Mucosa of descending colon (tissue), 3 donors: ENCODE measurements at places on chromosomes 13 and 19. TPM values are rescaled to one million over a fixed set of nuclear protein-coding genes. Genes with fewer than 3 reads are reported as not detected.
A peak's percentile ranks its signal among the peaks of the same experiment; 100 is the strongest.

GRCh38 chr19:8486661-8487136 lies 15.7 kb downstream of the PRAM1 start:
- DNase-seq, result no peak

Gene CSNK1A1L
- total RNA-seq, result not detected

Gene UBE2S
- total RNA-seq, result 14.0 TPM

DNA sequence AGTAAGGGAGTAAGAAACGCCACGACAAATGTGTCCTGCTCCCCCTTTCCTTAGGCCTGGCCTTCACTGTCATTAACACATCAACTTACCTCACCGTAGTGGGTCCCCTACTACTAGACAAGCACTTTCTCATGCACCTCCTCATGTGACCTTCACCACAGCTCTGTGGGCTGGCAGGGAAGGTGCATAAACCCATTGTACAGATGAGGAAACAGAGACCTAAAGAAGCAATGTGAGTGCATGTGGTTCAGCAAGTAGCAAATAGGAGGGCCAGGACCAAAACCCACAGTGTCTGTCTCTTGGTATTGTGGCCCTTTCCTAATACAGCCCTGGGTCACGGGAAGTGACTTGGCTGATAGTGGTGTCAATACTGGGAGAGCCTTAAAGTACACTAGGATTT lies 5.3 kb downstream of the CCDC70 start:
- no peak for DNase-seq

Gene ZNF682
- total RNA-seq, result 4.7 TPM

GRCh38 chr13:62489731-62490130 lies 1074.1 kb upstream of the PCDH20 start:
- DNase-seq, result no peak

Gene TRPC4
- total RNA-seq, result 0.23 TPM

Gene PCDH17
- total RNA-seq, result 4.8 TPM

- peak; percentile 75 for DNase-seq
Measured at GRCh38 chr19:2478756-2479555, 3.0 kb downstream of the GADD45B start.

DNA sequence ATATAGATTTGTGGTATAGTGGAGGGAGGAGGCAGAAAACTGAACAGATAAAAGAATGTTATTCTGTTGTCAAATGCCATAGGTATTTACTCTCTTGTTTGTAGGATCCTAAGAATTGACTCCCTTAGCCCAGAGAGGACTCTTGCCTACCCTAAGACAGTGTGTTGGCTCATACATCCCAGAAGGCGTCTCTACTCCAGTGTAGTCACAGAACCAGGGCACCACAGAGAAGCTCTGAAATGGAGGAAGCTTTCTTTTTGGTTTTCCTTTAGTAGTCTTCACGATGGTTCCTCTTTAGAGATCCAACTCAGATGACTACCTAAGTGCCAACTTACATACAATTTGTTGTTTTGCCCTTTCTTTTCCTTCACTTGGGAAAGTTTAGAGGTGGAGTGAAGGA lies 14.0 kb downstream of the GPR183 start:
- no peak for DNase-seq

GRCh38 chr13:64099994-64100393 lies 2684.3 kb upstream of the PCDH20 start:
- DNase-seq, result no peak

Gene SRRM5
- 0.14 TPM for total RNA-seq

Gene DMRTC2
- not detected for total RNA-seq
